ENCODE measurements at places on chromosomes 7 and 10. TPM values are rescaled to one million over a fixed set of nuclear protein-coding genes. Genes with fewer than 3 reads are reported as not detected.

The FAM200A gene
- 3.8 TPM for total RNA-seq

GRCh38 chr7:144835155-144835611 lies 670 bp downstream of the TPK1 start:
- no peak for DNase-seq

The ADRB1 gene
- total RNA-seq = 0.05 TPM

DNA sequence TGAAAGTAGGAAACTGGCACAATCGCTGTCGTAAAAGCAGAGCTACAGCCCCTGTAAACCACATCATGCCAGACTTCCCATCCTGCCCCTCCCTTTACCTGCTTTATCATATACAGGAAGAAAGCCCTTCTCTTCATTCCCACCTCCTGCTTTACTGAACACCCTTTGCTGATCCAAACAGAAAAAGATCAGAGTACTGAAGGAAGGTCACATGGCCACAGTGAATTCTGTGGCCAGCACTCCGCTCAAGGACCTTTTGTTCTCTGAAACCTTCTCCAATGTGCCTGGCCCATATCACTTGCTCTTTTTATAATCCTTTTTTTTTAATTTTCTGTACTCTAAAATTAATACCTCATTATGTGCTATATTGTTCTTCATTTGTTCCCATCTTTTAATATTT lies 108.8 kb upstream of the LRGUK start:
- DNase-seq = no peak

DNA sequence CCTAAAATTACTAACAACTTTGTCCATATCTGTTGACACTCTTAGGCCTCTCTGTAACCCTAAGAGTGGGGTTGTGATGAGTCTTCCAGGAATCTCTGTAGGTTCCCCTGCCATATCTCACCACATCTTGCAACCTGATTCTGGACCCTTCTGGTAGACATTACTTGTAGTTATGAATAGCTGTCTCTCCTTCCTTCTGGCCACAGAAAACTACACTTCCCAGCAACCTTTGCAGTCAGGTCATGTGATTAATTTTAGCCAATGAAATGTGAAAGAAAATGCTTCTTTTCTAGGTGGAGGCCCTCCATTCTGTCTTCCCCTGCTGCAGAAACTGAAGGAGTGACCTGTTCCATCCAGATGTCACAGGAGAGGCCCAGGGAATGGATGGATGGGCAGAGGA lies 147.6 kb upstream of the AOAH start:
- no peak for DNase-seq

The CYP3A7 gene
- not detected for total RNA-seq

GRCh38 chr7:156105337-156106106 lies 293.3 kb upstream of the SHH start:
- DNase-seq = no peak

DNA sequence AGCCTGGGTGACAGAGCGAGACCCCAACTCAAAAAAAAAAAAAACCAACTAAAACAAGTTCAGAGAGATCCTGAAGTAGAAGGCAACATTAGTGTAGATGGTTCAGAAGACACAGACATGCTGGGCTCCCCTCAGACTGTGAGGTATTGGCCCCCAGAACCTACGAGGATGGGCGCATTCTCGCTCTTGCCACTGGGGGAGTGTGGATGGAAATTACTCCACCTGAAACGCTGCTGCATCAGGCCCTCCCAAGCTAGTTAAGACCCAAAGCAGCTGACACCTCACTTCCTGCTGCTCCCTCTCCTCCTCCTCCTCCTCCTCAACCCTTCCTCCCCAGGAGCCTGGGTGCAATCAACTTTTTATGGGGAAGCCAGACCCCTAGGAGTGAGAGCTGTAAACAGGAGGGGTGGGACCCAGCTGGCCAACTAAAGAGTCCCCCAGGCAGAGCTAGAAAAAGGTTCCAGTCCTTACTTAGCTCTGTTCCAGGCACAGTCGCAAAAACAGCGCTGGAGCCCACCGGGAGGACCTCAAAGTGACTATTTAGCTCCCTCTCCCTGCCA lies 7.4 kb downstream of the SH3PXD2A start:
- no peak for DNase-seq

- DNase-seq = no peak
These were observed 210.9 kb upstream of the C7orf33 start for GRCh38 chr7:148379677-148380076.

GRCh38 chr10:110378006-110378405 lies 73.3 kb upstream of the SMNDC1 start:
- DNase-seq = no peak

The STAG3 gene
- total RNA-seq = 0.15 TPM

Data from glomerular endothelial cell (primary cell).